ENCODE measurements at places on chromosomes 12 and 14. TPM values are rescaled to one million over a fixed set of nuclear protein-coding genes. Genes with fewer than 3 reads are reported as not detected.

PPP1R12A gene
- 107 TPM for total RNA-seq

SMARCC2 gene
- 140 TPM for total RNA-seq

GPR65 gene
- total RNA-seq: 13.8 TPM

MMP19 gene
- total RNA-seq: 0.12 TPM

HOXC6 gene
- total RNA-seq: not detected

MANSC4 gene
- not detected for total RNA-seq

GLT1D1 gene
- total RNA-seq: 0.22 TPM

LRRIQ1 gene
- not detected for total RNA-seq

LRFN5 gene
- not detected for total RNA-seq

ZFHX2 gene
- 2.9 TPM for total RNA-seq

Measured in T-helper 1 cell treated with Interleukin-12 subunit alpha and Interleukin-12 subunit beta and Interleukin-4 antibody, amounts not matched to agents 30 ng/mL and 1 ng/mL, for 36 hours (primary cell).